CD4-positive, alpha-beta T cell (primary cell): ENCODE measurements at places on chromosomes 11 and 22.

- no peak for DNase-seq
Measured at GRCh38 chr22:26615149-26615548, 2.7 kb downstream of the CRYBB1 start.

GRCh38 chr22:29635734-29636357, 32.4 kb downstream of the NF2 start:
- DNase-seq, result no peak

DNA sequence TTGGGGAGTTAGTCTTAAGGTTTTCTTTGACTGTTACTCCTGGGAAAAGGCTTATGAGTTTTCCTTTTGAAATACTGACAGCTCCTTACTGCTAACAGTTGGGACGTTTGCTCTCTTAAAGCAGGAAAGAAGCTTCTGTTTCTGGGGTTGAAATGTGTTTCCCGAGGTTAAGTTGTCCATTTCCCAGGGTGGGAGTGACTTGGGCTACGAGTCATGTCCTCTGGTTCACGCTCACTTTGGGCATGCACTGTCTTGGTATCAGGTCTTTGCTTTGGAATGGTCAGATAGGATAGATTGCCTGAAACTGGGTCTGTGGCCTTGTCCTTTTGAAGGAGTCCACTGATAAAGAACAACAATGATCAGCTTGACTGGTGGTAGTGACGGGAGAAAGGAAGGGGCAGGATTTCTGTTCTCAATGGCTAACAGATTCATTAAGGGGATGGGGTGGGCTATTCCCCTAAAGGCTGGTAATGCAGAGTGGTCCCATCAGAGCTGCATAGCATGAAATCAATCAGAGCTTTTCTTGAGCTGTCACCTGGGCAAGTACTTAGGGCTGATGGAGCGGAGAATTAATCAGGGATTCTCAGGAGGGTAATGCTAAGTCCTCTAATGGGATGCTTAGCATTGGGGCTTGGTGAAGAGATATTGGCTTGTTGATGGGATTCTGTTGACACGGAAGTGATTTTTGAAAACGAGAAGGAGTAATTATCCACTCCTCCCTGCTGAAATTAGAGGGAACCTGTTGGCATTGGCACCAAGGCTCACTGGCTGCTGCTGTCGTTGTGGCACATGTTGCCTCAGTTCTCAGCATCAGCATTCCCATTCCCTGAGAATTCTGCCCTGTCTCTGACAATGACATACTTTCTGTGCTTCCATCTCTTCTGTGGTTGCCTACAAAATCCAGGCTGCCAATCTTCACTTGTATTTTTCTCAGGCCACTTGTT, 81.6 kb downstream of the TEAD1 start:
- DNase-seq, result no peak

DNA sequence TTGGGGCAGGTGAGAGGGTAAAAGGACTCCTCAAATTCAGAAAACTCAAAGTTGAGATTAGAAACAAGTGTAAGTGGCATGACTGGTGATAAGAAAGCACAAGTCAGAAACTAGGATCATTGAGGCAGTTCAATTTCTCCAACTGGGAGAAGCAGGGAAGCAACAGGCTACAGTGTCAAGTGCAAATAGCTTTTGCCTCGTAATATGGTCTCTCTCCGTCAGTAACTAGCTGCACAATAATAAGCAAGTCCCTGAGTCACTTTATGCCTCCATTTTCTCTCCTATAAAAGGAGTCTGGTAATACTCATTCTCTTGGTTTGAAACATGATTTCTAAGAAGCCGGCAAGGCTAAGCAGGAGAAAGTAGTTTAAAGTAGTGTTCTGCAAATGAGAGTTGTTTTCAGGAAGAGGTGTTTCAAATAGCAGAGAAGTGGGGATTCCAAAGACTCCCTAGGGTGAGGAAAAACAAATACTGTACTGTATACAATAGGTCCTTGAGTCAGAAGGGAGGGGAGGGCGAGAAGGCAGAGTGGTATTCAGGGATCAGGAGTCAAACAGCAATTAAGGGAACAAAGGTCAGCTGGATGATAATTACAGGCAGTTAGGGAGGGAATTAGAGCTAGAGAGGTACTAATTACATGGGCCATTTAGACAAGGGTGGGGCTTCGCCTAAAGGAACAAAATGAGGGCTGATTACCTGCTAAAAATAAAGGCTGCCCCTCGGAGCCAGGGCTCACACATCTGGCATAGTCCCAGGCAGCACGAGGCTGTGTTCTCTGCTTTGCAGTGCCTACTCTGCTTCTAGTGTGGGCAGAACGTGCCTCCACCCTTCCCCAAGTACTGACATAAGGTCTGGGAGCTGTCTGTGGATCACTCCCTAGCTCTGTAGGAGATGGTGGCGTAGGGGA, 96.0 kb upstream of the BDNF start:
- DNase-seq, result no peak
